Esophagus muscularis mucosa (tissue), 4 donors: ENCODE measurements at places on chromosomes 12 and 14.
A peak's percentile ranks its signal among the peaks of the same experiment; 100 is the strongest.

GRCh38 chr12:131773582-131774221 is 54.5 kb upstream of the MMP17 start:
- no peak for DNase-seq

DNA sequence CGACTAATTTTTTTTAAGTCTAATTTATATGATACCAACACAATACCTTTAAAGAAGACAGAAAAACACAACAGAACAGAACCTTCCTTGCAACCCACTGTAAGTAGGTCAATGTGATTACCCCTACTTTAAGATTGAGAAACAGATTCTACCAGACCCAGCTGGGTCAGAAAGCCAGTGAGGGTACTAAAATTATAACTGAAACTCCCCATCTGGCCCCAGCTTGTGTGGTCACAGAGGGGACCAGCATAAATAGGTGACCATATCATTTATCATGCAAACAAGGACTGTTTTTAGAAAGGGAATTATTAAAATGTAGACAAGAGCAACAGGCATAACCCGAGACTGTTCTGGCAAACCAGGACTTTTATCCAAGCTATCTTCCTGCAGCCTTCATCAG is 30.1 kb upstream of the FRMD6 start:
- no peak for DNase-seq

- DNase-seq, result no peak
These were observed 88.1 kb upstream of the DHRS4 start for GRCh38 chr14:23865502-23865901.

DNA sequence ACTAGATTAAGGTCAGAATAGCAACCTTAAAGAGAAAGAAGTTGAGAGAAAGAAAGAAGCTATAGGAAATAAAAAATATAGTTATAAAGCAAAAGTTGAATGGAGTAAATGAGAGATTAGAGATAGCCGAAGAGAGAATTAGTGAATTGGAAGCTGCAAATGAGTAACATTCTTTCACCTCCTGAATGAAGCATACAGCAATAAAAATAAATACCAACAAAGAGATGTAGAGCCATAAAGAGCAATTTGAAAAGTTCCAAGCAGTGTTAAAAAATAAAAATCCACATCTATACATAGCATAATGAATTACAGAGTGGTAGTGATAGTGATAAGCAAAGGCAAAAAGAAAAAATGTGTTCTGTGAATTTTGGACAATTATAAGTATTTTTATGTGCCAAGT is 177.9 kb downstream of the VRK1 start:
- DNase-seq, result no peak

DNA sequence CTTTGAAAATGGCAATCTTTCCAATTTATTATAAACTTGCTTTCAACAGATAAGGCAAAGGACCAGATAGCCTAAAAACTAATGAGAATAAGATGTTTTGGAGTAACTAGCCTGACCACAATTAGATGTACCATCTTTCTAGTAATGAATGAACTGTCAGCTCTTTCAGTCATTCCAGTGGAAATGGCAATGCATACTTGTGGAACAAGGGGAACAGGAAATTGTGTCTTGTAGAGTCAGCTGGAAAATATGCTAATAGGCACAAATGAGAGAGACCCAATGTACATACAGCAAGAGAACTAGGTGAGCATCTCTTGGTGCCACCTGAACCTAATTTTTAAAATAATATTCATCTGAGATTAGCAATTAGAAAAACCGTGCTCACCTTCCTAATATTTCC is 76.1 kb upstream of the GPHB5 start:
- DNase-seq, result no peak

DNA sequence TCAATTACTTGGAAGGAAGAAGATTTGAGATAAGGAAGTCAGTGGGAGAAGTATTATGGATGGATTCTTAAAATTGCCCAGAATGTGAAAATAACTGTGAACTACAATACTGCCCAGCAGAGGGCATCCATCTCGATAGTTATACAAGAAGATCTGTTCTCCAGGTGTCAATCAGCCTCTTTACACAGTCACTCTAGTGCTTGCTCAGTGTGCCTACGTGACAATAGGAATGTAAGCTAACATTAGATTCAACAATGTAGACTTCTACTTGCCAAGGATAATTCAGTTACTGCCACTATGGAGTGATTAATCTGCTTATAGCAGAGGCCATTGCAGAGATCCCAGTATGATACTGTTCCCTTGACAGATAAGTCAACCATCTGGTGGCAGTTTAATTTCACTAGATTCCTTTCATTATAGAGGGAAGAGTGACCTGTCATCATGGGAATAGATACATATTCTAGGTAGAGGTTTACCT is 10.6 kb upstream of the MAP4K5 start:
- DNase-seq, result no peak

GRCh38 chr12:104928036-104928745 is 29.9 kb downstream of the SLC41A2 start:
- DNase-seq, result no peak

GRCh38 chr12:28800129-28800528 is 348.9 kb upstream of the FAR2 start:
- DNase-seq, result no peak

DNA sequence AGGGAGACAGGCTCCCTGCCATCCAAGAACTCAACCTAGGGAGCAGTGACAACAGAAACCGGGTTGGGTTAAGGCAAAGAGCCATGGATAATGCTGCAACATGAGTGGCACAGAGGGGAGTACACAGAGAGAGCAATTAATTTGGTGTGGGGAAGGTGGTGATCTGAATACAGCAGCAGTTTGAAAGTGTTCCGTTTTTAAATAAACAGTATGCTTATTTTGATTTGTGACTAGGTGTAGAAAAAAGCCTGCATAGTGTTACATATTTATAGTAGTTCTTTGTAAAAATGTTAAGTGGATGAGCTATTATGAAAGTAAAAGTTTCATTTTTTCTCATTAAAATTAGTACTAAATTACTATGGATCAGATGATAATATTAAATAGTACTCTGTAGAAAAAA is 8.7 kb downstream of the AKAP5 start:
- no peak for DNase-seq

GRCh38 chr14:93729993-93730392 is 58.3 kb downstream of the PRIMA1 start:
- no peak for DNase-seq

DNA sequence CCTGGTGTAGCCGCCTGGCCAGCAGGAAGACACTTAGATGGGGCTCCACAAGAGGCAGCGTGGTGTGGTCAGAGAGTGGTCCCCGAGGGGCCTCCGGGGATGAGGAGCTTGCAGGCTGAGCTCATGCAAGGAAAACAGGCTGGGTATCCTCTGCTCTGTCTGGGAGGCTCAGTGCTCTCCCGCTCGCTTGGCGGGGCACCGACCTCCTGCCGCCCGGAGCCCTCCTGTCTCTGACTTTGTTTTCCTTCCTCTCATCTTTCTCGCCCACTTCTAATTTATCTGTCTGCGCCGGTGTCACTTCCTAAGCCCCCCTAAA is 31.3 kb upstream of the DLK1 start:
- DNase-seq, result no peak

DNA sequence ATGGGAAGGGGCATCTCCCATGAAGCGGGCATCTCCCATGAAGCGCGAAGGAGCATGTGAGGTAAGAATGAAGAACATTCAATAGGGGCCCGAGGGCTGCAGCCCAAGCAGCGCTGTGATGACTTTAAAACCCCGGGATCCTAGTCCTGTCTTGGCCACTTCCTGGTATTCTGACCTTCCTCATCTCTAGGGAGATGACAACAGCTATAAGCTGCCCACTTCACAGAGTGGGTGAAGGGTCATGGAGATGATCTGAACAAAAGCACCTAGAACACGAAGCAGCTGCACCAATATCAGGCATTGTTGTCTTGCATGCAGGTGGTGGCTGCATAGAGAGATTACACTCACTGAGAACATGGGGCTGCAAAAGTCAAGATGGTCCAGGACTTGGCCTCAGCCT is 64.5 kb downstream of the SPTB start:
- DNase-seq, result no peak

DNA sequence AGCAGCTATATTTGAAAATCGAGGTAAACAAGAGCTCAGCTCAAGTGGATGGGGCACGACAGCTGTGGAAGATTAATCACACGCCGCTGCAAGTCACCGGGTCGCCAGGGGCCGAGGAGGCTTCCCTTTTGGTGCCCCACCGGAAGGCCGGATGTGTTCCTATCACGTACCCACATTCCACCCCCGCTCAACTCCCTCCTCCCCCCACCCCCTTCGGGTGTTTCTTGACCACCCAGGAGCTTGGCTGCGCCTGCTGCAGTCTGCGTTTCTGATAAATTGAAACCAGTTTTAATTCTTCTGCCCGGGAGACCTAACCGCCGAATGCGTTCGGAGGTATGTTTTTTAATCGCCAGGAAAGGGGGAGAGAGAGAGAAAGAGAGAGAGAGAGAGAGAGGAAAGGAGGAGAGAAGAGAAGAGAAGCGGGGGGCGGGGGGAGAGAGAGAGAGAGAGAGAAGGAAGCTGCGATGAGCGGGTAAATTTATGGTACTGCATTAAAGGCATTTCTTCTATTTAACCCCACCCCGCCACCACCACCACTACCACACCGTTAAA is 1.8 kb downstream of the SLC8A3 start:
- no peak for DNase-seq

- no peak for DNase-seq
These were observed 147.4 kb upstream of the FOXN3 start for GRCh38 chr14:89564286-89564957.

DNA sequence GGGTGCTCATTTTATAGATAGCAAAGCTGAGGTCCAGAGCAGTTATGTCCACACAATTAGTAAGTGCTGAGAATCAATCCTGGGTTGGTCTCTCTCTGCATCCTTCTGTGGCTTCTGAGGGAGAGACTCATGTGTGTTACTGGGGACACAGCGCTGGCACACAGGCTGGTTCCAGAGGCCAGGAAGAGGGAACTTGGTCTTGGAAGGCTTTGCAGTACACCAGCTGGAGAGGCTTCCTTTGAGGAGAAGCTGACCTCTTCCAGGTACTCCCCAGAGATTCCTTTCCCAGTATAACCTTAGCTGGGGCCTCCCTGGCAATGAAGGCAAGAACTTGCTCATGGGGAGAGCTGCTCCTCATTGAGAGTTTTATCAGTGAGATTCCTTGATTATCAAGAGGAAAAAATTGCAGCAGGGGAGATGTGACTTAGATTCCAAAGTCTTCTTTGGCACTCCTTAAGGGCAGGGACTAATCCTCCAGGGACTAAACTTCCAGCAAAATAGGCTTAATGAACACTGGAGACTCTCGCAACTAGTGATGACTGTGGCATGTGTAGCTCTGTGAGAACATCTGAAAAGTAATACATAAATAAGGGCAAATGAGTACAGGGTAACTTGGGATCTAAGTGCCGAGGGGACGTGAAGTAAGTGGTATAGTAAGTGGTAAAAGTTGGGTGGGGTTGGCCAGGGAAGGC is 13.9 kb upstream of the KRT80 start:
- DNase-seq, result no peak

GRCh38 chr12:93894391-93895088 is 217.4 kb downstream of the CRADD start:
- peak; percentile 94 for DNase-seq

DNA sequence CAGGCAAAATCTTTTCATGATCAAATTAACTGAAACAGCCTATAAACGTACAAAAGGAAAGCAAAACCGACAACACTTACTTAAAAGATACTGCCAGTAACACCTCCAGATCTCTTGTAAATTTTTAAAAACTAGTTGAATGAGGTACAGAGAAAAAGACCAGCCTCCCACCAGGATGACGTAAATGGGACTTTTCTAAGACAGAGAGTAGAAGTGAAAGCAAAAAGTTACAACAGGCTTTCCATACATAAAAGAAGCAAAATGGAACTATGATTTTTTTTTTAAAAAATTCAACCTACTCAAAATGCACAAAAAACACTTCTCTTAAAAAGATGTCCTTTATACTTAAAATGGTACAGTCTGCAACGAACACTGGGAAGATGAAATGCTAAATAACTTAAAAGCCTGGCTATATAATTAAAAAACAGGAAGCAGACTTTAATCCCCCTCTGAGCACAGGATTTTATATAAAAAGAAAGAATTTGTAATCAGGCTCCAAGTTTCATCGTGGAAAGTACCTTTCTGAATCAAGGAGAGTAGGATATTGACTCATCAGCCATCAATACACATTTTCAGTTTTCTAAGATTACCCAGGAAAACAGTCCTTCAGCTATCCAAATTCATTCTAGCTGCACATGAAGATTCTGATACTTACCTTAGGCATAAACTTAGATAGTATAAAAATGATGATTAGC is 14.2 kb upstream of the MYO1A start:
- DNase-seq, result no peak

DNA sequence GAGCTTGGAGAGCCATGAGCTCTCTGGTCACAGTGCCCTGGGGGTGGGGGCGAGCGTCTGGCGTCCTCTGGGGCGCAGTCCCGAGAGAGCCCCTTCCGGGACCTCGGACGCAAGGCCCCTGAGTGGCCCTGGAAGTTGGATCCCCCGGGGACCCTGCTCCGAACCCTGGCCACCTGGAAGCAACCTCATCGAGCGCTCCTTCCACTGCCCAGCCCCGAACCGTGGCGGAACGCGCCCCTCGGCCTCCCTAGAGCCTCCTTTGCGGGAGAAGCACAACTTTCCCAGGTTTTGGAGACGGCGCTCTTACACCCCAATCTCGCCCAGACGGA is 1.2 kb downstream of the NOS1 start:
- DNase-seq, result no peak

DNA sequence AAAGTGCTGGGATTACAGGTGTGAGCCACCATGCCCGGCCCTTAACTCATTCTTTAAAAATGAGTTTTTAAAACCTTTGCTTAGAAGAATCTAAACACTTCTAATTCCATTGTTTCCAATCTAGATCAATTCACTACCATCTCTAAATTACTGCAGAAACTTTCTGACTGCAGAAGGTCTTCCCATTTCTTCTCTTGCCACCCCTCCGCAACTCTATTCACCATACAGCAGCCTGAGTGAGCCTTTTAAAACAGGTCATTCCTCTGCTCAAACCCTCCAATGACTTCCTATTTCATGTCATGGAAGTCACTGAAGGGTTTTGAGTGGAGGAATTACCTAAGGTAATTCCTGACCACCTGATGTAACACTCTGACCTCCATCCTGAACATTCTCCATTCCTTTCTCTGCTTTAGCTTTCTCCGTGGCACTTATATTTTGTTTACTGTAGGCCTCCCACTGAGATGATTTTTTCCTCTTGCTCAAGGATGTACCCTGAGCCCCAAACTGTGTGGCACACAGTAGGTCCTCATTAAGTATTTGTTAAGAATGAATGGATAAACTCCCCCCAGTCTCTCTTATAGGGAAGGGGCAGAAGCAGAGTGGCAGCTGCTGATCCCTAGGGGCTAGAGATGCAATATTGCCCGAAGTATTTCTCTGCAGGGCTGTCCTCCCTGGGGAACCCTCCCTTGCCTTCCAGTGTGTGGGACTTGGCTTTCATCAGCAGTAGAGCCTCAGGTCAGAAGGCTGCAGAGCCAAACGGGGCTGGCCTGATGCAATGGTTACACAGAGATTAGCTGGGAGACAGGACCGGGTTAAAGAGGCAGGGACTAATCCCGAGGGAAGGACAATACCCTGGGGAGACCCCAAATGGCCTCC is 1.2 kb downstream of the DDIT3 start:
- no peak for DNase-seq

GRCh38 chr12:58249610-58250009 is 308.2 kb downstream of the ATP23 start:
- no peak for DNase-seq
